ENCODE measurements at places on chromosomes 2 and 18. TPM values are rescaled to one million over a fixed set of nuclear protein-coding genes. Genes with fewer than 3 reads are reported as not detected.

IL18RAP gene
- total RNA-seq, result 0.54 TPM

DNA sequence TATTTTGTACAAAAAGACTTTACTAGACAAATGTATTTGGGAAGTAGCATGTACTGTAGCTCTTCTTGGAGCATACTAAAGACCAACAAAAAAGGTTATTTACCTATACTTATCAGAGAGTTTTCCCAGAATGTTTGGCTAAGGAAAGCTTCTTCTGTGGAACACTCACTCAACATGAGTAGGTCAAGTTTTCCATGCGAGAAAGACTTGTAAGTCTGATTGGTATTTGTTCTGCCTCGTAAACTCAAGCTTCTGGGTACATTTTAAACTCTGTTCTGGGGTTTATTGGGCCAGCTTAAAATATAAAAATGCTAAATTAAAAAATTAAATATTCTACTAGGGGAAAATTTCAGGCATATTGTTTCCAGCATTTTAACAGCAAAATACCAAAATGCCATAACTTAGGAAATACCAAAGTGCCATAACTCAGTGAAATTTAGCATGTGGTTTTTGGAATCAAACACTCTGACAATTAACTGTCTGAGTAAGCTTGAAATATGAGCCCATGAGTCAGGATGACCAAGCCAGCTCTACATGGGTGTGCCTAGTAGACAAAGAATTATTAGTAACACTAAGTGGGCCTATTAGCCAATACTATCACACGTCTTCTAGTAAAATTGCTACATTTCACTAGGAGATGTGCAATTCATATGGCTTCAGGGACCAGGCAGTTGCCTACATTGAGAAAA is 47.3 kb upstream of the SERPINE2 start:
- no peaks in the 10 kb centered on the region for H3K4me1 ChIP-seq
- H3K27me3 ChIP-seq, result no peaks in the 10 kb centered on the region
- H3K27ac ChIP-seq, result no peak overlapping the region
- no peaks in the 10 kb centered on the region for H3K36me3 ChIP-seq
- no peak for DNase-seq
- H3K4me3 ChIP-seq, result no peak overlapping the region

DNA sequence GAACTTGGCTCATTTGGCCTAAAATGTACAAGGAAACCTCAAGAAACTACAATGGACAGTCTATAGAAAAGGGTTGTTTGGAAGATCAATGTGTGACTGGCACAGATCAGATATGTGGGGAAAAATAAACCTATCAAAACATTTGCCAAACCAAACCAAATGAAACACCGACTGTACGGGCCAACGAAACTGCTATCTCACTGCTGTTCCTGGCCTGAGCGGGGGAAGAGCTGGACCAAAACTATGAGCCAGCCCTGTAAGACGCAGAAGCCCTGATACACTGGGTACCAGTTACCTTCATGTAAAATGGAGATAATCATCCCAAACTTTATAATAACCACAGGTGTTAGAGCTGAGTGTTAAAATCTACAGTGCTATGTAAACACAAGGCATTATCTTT is 11.7 kb downstream of the CDC42EP3 start:
- no peak for DNase-seq
- no peak overlapping the region for H3K27ac ChIP-seq
- H3K4me3 ChIP-seq, result no peak overlapping the region
- no peaks in the 10 kb centered on the region for H3K27me3 ChIP-seq
- peaks cover 3% of the 10 kb centered on the region for H3K36me3 ChIP-seq

DNA sequence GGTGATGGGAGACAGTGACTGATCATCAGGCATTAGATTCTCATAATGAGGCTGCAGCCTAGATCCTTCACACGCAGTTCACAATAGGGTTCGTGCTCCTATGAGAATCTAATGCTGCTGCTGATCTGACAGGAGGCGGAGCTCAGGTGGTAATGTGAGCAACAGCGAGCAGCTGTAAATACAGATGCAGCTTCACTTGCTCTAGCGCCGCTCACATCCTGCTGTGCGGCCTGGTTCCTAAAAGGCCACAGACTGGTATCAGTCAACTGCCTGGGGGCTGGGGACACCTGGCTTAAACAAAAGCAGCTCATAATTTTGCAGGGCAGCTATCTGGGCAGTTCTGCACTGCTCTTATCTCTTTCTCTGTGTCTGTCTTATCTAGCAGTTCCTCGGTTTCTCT is 20.4 kb upstream of the CD226 start:
- no peaks in the 10 kb centered on the region for H3K36me3 ChIP-seq
- H3K27me3 ChIP-seq, result no peaks in the 10 kb centered on the region
- no peaks in the 10 kb centered on the region for H3K4me1 ChIP-seq
- DNase-seq, result no peak

DNA sequence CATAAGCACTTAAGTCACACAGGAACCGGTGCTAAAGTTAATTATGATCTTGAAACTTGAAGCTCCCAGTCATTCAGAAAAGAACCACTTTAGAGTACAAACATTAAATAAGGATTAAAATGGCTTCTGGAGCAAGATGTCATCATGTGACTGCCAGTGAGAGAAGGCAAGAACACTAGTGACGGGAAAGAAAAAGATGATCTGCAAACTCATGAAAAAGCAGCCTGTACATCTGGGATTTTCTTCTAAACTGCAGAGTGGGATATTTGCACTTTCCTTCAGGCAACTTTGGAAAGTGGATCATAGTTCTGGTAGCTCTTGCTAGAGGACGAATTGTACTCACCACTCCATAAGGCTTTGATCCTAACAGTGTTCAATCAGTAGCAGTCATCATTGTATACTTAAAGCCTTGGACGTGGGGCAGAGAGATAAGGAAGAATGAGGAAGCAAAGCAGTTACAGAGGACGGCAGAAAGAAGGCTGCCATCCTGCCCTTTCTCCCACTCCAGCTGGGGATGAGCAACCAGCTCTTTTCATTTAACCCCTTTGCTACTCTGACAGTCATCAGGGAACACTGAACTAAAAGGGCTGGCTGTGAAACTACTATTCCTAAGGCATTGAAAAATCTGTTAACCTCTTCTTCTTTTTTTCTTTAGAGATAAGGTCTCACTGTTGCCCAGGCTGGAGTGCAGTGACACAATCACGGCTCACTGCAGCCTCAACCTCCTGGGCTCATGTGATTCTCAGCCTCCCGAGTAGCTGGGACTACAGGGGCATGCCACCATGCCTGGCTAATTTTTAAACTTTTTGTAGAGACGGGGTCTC is 18.1 kb downstream of the ABHD3 start:
- no peak for DNase-seq
- no peak overlapping the region for H3K4me3 ChIP-seq
- peaks cover 26% of the 10 kb centered on the region for H3K4me1 ChIP-seq
- peak overlapping the region; percentile 39 for H3K27ac ChIP-seq

- no peaks in the 10 kb centered on the region for H3K36me3 ChIP-seq
- no peak overlapping the region for H3K4me3 ChIP-seq
- no peak overlapping the region for H3K27ac ChIP-seq
- peaks cover 46% of the 10 kb centered on the region for H3K4me1 ChIP-seq
Measured at GRCh38 chr2:110875384-110875725, 143.0 kb downstream of the ACOXL start.

GRCh38 chr2:130963849-130964793 is 127.4 kb downstream of the ARHGEF4 start:
- no peaks in the 10 kb centered on the region for H3K4me1 ChIP-seq
- no peak overlapping the region for H3K27ac ChIP-seq
- H3K4me3 ChIP-seq, result no peak overlapping the region
- peaks cover 17% of the 10 kb centered on the region for H3K27me3 ChIP-seq
- no peak for DNase-seq
- no peaks in the 10 kb centered on the region for H3K36me3 ChIP-seq

Measured in GM12878 (cell line).